Amygdala (tissue), 56 donors: ENCODE measurements at places on chromosomes 4 and X.

DNA sequence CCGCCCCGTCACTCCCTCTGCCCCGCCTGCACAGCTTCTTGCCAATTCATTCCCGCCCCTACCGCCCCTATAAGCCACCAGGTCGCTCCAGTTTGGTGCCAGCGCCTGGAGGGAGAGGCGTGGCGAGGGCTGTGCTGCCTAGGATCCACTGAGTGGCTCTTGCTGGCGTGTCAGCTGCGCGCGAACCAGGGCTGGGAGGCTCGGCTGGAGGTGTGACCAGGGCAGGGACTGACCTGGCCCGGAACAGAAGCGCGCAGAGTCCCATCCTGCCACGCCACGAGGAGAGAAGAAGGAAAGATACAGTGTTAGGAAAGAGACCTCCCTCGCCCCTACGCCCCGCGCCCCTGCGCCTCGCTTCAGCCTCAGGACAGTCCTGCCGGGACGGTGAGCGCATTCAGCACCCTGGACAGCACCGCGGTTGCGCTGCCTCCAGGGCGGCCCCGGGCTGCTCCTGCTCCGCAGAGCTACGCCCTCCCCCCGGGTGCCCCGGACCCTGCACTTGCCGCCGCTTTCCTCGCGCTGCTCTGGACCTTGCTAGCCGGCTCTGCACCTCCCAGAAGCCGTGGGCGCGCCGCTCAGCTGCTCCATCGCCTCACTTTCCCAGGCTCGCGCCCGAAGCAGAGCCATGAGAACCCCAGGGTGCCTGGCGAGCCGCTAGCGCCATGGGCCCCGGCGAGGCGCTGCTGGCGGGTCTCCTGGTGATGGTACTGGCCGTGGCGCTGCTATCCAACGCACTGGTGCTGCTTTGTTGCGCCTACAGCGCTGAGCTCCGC, at the start of gene GPR78:
Gene GPR78 (plus strand): TSS at position 72 of the 773 bp plus-strand sequence. CDS start 591 bp downstream, at position 663.
- DNase-seq: no peak

- DNase-seq: no peak
Measured at GRCh38 chr4:133550436-133550835, 401.3 kb downstream of the PCDH10 start.

GRCh38 chr4:185399466-185399865, 2.8 kb downstream of the ANKRD37 start:
- no peak for DNase-seq

DNA sequence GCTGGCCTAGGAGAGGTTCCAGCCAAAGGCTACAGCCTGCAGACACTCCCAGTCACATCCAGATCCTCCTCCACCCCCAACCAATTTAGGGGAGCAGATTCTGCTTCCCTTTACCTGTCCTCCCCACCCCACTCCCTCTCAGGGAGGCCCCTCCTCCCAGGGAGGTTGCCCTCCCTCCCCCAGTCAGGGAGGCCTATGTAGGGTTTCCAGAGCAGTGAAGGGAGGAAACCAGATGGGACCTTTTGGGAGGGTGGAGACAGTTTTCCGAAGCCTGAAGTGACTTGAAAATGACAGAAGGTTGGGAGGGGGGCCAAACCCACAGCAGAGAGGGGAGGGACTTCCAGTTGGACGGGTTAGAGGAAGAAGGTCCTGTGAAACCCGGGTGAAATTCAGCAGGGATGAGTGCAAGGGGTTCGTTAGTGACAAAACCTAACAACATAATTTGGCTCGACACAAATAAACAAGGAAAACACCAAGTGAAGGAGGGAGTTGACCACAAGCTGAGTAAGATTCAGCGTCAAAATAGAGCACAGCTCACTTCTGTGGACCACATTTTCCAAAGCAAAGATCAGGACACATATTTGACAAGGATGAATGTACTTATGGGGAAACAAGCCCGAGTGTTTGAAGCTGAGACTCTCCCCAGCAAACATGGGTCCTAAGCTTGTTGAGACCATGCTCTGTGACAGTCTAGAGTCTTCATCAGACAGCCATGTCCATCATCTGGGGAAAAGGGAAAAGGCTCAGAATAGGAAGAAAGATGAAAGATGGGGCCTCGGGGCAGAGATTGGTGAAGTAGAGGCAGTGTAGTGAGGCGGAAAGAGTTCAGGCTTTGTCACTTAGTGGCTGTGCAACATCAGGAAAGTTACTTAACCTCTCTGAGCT, 46.4 kb downstream of the PRPS1 start:
- no peak for DNase-seq

DNA sequence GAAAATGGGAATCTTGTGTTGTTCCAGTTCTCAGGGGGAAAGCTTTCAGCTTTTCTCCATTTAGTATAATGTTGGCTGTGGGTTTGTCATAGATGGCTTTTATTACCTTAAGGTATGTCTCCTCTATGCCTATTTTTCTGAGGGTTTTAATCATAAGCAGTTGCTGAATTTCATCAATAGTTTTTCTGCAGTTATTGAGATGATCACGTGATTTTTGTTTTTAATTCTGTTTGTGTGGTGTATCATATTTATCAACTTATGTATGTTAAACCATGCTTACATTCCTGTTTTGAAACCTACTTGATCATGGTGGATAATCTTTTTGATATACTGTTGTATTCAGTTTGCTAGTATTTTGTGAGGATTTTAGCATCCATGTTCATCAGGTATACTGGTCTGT, 66.8 kb upstream of the CENPE start:
- DNase-seq: no peak

DNA sequence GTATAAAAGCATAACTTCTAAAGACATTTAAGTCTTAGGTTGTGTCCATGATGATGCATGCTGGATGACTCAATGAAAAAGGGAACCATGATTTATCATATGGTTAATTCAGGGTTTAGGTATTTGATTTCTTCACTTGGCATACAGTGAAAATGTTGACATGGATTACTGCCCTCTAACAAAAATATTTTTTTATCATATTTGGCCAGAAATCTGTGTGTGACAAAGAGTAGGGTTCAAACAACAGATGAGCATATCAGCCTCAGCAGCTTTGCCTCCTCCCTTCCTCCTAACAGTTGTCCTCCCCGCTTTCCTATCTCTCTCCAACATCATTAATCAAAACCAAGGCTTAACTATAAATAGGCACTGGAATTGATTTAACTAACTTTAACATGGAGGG, 46.3 kb downstream of the ARHGAP6 start:
- DNase-seq: no peak

DNA sequence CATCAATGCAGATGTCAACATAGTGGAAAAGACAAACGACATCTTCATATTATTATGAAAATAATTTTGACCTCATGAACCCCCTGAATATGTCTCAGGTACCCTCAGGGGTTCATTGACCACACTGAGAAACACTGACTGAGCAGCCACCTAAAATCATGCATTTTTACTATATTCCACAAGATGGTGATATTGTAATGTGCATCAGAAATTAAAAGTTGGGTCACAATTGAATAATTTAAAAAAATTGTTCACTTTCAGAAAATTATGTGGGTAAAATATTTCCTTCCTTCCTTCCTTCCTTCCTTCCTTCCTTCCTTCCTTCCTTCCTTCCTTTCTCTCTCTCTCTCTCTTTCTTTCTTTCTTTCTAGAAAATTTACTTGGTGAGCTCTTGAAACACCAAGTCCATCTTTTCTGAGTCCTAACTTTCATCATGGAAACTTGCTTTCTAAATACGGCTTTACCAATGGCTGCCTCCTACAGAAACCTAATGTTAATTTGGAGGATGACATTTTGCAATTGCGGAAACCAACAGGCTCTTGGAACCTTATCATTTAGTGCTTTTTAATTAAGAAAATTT, 103.6 kb downstream of the RTL3 start:
- no peak for DNase-seq
